Placental epithelial cell (primary cell): ENCODE measurements at places on chromosomes 5 and 9. TPM values are rescaled to one million over a fixed set of nuclear protein-coding genes. Genes with fewer than 3 reads are reported as not detected.

KCNIP1 gene
- total RNA-seq, result under 0.01 and 0.11 TPM in 2 replicates

LCN1 gene
- total RNA-seq, result not detected in 2 replicates

GALT gene
- total RNA-seq, result 70.6 and 84.8 TPM in 2 replicates

TXNDC8 gene
- total RNA-seq, result under 0.01 TPM in 1 of 2 replicates, not detected in the other

TICAM2 gene
- total RNA-seq, result 2.4 and 3.3 TPM in 2 replicates

PCDHB12 gene
- total RNA-seq, result under 0.01 and 0.11 TPM in 2 replicates

PCDHB5 gene
- total RNA-seq, result under 0.01 and 0.54 TPM in 2 replicates
